ENCODE measurements at places on chromosomes 1 and 21.

- no peak for DNase-seq
Measured at GRCh38 chr21:27298465-27298864, 331.6 kb upstream of the ADAMTS5 start.

DNA sequence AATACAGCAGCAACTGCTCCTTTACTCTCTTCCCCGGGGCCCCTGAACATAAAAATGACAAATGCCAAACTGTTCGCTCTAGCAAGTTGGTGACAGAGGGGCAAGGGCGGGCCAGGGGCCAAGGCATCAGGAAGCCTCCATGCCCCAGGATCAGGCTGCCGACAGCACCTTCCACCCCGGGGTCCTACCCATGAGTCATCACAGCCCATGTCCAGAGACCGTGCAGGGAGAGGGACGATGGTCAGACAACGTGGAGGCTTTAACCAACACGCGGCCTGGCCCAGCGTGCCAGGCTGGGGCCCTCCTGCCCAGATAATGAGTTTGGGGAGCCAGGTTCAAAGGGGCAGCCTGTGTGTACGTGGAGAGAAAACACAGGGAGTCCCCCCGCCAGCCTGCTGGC lies 90.5 kb downstream of the CASZ1 start:
- DNase-seq: no peak

DNA sequence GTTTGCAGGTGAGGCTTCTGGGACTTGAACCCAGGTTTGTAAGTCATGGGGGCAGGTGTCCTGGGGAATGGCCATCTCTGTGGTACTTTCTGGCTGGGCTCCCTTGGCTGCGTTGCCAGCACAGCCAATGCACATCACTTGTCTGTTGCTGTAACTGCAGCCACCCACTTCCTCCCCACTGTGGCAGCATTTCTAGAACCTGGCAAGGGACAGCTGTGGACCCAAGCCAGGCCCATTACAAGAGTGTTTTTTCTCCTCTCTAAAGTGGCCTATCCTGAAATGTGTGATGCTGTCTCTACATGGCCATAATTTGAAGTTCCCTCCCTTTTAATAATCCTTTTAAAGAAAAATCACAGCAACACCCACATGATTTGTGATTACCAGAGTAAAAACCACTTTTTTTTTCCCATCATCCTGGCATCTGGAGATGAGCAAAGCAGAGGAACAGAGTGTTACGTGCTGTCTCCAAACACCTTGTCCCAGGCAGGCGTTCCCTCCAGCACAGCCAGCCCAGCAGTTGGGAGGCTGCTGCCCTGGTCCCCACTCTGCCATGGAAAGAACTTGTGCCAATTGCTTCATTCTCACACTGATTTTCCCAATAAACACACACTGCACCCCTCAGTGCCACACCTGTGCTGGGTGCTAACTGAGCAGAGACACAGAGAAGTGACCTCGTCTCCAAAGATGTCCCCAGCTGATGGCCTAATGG lies 360.6 kb upstream of the USP24 start:
- DNase-seq: no peak

DNA sequence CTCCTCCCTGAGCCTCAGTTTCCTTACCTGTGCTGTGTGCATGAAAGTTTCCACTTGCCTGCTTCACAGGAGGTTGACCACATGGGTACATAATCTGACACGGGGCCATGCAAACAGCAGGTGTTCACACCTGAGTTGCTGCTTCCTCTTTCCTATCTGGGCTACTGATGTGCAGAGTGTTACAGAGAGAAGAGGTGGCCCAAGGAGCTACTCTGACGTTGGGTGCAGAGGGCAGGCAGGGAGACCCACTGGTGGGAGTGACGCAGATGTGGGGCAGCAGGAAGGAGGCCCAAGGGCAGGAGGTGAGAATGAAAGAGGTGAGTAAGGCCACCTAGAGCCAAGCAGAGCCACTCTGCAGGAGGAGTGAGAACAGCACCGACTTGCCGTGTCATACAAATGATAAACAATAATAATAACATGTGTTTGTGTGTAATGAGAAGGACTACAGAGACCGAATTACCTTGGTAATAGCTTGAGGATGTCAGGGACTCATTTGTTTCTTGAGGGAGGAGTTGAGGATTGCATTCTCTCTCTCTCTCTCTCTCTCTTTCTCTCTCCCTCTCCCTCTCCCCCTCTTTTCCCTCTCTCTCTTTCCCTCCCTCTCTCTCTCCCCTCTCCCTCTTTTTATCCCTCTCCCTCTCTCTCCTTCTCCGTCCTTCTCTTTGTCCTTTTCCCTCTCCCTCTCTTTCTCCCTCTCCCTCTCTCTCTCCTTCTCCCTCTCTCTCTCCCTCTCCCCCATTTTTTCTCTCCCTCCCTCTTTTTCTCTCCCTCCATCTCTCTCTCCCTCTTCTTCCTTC lies 87.4 kb upstream of the IGSF21 start:
- DNase-seq: no peak

GRCh38 chr1:19000065-19000464 lies 43.6 kb upstream of the IFFO2 start:
- DNase-seq: no peak

- no peak for DNase-seq
Measured at GRCh38 chr1:67846538-67846937, 13.3 kb upstream of the GNG12 start.

GRCh38 chr21:15718711-15719110 lies 11.1 kb upstream of the USP25 start:
- no peak for DNase-seq

GRCh38 chr1:33618636-33619035 lies 146.2 kb downstream of the ZSCAN20 start:
- DNase-seq: no peak

DNA sequence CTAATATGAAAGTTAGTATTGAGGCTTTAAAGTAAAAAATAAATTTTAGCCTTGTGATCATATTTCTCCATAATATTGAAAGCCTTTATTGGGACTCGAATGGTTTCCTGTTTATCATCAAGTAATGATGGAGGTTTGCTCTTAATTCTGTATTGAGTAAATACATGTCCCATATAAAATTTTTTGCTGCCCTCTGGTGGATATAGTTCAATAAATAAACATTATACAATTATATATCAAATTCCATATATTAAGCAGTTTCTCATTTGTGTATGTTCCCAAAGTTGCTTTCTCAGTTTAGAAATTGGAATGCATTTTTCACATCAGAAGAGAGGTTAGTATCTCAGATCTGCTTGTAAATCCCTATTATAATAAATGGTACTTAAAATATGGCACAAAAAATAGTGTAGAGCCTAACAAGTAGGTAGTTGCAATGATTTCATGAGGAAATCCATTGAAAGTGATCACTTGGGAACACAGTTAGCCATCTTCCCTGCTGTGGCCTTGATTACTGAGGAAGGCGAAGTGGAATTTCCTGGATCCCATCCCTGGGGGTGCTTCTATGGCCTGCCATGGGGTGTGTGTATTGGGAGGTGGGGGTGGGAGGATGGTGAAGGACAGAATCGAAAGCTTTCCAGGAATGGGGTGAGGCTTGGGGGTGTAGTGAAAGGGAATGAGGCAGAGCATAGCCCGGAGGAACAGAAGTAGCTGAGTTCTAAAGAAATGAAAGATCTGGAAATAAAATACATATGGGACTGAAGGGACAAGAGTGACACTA lies 84.1 kb upstream of the C21orf91 start:
- DNase-seq: no peak

DNA sequence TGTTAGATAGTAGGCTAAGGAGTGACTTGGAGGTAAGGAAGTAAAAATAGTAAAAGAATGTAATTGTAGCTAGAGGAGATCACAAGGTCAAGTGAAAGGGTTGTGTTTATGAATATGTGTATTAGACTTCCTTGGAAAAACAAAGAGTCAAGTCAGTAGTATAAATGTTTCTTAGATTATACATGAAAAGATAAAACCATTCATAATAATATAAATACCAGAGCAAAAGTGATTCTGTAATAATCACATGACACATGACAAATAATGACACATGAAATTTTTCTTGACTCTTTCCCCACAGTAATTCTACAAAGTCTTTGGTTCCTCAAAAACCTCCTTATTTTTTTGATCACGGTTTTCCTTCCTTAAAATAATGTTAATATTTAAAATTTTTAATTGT lies 56.4 kb downstream of the IVNS1ABP start:
- no peak for DNase-seq

DNA sequence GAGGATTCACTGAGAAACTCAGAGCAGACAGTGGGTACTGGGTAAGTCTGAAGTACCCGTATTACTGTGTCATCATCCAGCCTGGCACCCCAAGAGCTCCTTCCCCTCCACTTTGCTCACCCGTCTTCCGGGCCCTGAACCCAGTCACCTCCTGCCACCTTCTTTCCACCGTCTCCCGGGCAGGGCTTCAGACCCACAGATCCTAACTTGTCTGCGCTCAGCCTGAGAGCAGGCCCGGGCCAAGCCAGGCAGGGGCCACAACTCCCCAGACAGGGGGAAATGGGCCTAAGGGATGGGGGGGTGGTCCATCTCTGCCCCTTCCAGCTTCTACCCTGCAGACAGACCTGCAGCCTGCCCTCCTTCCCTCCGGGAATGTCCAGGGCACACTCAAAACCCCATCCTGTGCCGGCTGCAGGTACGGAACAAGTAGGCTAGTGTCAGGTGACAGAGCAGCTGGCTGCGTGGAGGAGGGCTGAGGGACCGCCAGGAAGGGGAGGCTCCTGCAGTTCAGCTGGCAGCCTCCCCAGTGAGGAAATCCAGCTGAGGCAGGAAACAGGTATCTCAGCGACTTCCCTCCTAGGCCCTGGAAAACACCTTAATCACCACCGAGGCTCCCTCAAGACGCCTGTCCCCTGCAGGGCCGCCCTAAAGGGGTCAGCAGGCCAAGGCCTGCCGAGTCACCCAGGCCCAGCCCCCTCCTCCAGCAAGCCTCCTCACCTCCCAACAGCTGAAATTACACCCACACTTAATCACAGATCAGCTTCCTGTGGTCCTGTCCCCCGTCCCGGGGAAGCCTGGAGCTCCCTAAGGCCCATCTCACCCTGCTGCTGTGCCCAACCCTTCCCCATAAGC lies 3.5 kb downstream of the HSPG2 start:
- no peak for DNase-seq

GRCh38 chr1:17976854-17977253 lies 130.7 kb upstream of the IGSF21 start:
- no peak for DNase-seq

DNA sequence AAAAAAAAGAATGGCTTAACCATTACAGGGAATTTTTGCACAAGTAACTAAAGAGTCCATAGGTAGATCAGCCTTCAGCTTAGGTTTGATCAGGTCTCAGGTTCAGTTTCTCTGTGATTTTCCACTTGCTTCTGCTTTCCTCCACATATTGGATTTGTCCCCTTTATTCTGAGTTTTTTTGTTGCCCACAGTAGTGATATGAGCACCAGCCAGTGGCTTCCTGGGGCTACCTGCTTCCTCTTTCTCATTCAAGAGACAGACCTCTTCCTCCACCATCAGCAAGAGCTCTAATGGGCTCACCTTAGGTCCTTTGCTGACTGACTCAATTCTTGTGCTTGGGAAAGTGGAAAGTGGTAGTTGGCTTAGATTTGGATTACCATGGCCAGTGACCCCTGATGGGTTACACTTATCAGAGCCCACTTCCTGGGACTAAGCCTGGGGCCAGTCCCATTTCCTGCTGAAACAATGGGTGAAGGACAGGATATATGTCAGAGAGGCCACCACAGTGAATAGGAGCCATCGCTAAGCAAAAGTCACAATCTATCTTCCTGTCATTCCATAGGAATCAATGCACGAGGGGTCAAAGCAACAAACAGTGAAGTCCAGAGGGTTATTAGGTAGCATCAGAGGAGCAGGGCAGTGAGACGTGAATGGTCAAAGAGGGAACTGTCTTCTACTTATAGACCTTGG lies 12.8 kb upstream of the PLA2G2E start:
- DNase-seq: no peak

- DNase-seq: no peak
Measured at GRCh38 chr1:65065524-65066418, 82.2 kb upstream of the AK4 start.

DNA sequence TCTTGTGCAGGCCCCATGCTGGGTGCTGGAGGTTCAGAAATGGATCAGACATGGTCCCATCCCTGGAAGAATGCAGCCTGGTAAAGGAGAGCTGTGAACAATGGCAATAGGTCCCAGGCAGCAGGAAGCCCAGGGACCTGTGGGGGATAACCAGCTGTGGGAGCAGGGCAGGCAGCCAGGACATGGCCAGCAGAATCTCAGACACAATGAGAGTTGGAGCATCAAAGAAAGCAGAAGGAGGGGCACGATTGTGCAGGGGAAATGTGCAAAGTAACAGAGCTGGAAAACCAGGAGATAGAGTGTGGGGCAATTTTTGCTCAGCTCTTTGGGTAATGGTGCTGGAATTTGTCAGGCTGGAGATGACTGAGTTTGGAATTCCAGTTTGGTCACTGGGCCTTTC lies 44.3 kb downstream of the C8B start:
- DNase-seq: no peak

DNA sequence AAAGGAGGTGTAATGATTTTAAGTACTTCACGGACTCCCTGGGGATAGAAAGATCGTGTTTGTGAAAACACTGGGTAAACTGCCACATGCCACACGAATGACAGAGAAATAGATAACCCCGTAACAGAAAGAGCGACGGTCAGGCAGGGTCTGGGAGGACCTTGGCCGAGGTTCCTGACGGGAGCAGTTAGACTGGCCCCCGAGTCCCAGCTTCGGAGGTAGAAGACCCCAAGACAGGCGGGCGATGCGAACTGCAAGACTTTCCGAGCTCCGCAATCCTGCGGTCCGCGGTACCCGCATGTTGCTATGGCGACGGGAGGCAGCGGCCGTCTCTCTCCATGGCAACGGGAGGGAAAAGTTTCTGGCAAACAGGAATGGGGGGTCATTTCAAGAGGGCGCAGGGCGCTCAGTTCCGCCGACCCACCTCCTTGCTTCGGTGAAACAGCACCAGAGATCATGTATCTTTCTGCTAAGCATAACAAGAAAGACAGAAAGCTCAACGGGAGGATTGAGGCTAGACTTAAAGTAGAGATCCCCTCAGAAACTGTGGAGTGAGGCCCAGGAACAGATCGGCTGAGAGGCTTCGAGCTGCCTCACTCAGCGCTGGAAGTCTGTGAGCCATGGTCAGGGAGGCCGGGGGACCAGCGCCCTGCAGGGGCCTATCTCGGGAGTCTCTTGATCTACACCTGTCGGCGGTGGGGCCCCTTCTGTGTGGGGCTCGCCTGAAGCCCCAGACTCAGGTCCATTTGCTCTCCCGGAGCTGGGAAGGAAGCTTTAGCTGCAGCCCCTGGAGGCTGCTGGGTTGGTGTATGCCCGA lies 685 bp upstream of the SYT6 start:
- no peak for DNase-seq

DNA sequence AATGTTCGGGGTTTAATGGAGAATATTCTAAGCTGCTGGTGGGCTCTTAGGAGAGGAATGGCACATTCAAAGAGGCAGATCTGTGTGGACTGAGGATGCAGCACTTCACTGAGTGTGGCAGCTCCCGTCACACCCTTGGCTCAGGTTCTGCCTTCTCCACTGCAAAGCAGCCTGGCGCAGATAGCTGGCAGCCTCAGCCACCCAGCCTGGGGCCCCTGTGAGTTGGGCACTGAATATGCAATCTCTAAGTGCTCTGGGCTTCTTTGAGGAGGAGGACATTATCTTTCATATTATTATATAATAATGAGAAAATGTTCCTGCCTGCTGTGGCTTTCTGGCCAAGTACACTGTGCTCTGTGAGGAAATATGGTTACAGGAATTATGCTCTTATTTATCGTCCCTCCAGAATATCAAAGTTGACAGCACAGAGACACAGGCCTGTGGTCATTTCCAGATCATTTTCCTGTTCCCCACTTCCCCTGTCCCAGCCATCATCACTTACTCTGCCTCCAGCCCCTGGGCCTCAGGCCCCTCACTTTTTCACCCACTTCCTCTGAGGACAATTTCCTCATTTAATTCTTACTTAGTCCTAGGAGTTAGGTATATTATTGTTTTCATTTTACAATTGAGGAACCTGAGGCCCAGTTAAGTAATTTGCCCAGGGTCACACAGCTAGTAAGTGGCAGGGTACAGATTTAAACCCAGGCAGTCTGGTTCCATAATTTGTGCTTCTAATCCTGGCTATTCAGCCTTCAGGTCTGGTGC lies 53.6 kb downstream of the MAB21L3 start:
- DNase-seq: no peak

Data from stimulated activated naive B cell treated with anti-CD40 and anti-IgM and Interleukin-4, amounts not matched to agents 10 μg/mL and 1 μg/mL and 100 μg/mL, for 72 hours (primary cell).